ENCODE measurements at places on chromosomes 1 and 21.

- no peak for DNase-seq
Observed at GRCh38 chr1:18903291-18903756, 969 bp upstream of the ALDH4A1 start.

GRCh38 chr1:31667065-31667785 lies 22.5 kb upstream of the PEF1 start:
- no peak for DNase-seq

GRCh38 chr1:93332368-93332767 lies 13.3 kb upstream of the DR1 start:
- no peak for DNase-seq

GRCh38 chr1:53585565-53585964 lies 126.4 kb downstream of the DMRTB1 start:
- no peak for DNase-seq

GRCh38 chr1:203271018-203271743 lies 34.1 kb upstream of the BTG2 start:
- no peak for DNase-seq

DNA sequence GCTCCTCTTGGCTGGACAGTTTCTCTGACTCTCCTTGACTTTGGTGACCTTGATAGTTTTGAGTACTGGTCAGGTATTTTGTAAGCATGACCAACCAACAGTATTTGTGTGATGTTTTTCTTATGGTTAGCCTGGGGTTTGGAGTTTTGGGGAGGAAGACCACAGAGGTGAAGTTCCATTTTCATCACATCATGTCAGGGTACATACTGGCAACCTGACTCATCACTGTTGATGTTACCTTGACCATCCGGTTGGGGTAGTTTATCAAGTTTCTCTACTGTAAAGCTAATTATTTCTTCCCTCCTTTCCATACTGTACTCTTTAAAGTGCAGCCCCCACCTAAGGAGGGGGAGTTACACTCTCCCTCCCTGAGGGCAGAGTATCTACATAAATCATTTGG lies 13.4 kb downstream of the OSCP1 start:
- no peak for DNase-seq

- DNase-seq: no peak
Observed at GRCh38 chr1:108843390-108844137, 13.3 kb downstream of the AKNAD1 start.

- no peak for DNase-seq
Observed at GRCh38 chr1:156854634-156855033, 4.3 kb downstream of the INSRR start.

DNA sequence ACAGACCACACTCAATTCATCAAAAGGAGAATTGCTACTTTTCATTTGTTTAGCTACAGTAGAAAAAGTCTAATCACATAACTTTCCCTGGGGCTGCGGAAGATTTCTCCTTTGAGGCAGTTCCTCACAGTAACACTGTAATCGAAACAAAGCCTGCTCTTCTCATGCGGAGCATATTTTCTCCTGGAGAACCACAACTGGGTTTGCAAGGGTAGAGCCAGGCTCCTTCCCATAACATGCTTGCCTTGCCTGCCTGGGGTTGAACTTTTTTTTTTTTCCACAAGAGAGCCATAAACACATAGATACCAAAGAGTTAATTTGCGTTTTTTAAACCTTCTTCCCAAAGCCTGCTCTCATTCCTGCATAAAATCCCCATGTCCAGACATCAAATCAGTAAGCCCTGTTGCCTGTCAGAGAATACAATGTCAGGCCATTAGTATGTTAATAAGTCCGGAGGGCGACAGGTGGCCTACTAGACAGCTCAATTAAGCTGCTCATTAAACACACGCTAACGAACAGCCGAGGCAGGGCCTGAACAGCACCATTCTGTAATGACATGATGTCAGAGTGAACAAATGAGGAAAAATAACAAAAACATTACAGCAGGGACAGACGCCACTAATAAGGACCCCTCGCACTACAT lies 107.1 kb upstream of the OLIG2 start:
- no peak for DNase-seq

DNA sequence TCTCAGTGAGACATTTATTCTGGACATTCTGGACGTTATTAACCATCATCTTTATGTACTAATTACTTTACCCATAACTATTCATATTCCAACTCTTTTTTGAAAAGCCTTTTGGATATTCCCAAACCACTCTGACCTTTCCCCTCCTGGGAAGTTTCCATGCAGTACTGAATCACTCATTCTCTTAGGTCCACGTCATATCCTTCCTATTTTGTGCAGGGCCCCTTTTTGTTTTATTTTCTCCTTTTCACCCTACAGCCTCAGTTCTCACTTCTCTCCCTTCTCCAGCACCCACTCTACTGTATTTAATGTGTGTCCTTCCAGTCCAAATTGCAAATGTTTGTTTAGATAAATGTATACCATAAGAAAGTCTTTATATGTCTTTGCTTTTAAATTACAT lies 16.4 kb upstream of the ATP1A1 start:
- DNase-seq: no peak

DNA sequence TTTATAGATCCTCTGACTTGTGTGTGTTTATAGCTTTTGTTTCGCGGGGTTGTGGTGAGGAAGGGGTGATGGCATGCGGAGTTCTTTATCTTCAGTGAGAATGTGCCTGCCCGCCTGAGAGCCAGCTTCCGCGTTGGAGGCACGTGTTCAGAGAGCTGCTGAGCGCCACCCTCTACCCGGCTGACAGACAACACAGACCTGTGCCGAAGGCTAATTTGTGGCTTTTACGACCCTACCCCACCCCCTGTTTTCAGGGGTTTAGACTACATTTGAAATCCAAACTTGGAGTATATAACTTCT lies 14.4 kb upstream of the CD101 start:
- no peak for DNase-seq

DNA sequence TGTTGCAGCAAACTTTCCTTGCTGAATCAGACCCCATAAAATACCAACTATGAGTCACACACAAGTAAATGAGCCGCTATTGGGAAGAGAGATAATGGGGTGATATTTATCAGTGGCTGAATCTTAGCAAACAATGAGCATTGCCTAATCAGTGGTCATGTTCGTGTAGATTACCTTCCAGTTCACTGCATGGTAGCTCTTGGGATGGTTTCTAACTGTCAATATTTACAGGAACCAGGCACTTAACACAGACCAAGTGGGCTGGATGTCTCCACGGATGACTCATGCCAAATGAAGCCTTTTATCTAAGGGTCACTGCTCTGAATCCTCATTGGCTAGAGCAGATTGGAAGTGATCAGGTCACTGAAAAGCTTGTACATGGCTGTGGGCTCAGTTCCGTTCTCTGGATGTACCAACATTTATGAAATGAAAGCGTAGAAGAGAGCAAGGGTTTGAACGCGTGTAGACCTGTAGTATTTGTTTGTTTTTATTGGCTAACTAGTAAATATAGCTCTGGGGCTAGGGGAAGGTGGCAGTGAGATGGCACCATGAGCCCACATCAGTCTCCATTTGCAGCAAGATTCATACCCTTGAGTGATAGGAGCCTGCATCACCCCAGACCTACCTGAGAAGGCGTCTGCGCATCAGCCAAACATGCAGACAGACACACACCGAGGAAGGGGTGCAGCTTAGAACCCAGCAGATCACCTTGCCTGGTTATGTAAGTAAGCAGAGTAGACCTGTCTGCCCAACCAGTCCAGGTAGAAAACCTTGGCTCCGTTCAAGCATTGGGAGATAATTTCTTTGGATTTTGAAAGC lies 153.3 kb downstream of the TOMM20 start:
- DNase-seq: no peak

- DNase-seq: no peak
Observed at GRCh38 chr1:70227439-70227838, 6.3 kb downstream of the SRSF11 start.

DNA sequence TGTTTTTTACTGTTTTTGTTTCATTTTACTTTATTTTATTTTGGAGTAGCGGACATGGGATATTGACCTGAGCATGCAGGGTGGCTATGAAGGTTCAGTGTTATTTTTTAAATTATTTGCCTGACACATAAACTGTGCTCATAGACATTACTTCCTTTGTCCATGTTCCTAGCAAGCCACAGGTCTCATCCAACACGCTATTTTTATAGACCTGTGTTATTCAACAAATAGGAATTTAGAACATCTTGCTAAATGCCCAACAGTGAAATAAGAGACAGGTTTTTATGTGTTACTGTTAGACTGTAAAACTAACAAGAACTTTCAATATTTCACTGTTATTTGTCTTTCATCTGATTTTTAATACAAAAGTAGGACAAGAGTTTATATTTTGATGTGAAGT lies 756.4 kb downstream of the KCNT2 start:
- no peak for DNase-seq

GRCh38 chr21:28427394-28428022 lies 565.2 kb downstream of the LTN1 start:
- DNase-seq: no peak

GRCh38 chr21:21968810-21969209 lies 970.6 kb downstream of the NCAM2 start:
- DNase-seq: no peak

GRCh38 chr1:95041491-95042165 lies 31.1 kb downstream of the ALG14 start:
- DNase-seq: peak; percentile 52

DNA sequence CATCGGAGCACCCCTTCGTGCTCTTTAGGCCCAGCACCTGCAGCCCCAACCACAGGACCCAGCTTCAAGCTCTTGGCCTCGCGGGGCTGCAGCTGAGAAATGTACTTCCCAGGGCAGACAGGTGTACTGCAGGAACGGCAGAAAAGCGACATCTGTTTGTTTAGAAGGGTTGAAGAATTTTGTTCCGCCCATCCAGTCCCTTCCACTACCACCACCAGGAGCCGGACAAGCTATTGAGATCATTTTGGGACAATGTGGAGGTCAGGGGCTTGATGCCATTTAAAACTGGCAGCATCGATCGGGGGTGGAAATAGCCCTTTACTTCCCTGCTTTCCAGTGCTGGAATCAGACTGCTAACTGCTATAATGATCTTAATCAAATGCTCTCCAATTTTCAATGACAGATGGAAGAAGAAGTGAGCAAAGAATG lies 1.7 kb downstream of the SERTAD4 start:
- no peak for DNase-seq

DNA sequence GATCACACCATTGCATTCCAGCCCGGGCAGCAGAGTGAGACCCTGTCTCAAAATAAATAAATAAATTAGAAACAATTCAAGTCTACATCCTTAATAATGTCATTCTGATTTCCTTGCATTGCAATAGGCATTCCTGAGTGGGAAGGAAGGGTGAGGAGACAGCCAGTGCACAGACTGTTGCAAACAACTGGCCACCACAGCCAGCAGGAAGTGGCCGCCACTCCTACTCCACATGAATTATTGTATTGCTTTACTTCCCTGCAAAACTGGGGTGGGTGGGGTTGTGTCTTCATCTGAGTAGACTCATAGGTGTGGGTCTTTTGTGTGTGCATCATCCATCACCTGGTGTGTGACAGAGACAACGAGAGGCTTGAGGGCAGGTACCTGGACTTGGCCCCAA lies 60.1 kb downstream of the OPTC start:
- DNase-seq: no peak

Measured in head of caudate nucleus (tissue), 42 donors.